ENCODE measurements at places on chromosomes 1 and 21.

- no peak for DNase-seq
Observed at GRCh38 chr1:44670751-44671640, 3.3 kb downstream of the TMEM53 start.

- DNase-seq: peak; percentile 90
Observed at GRCh38 chr1:46520063-46520911, 30.7 kb downstream of the DMBX1 start.

GRCh38 chr1:174883409-174883808, 116.3 kb upstream of the CACYBP start:
- peak; percentile 28 for DNase-seq

GRCh38 chr1:35563166-35563565, 5.6 kb downstream of the NCDN start:
- no peak for DNase-seq

- DNase-seq: no peak
Observed at GRCh38 chr1:197017558-197018146, 40.3 kb downstream of the CFHR5 start.
